ENCODE measurements at places on chromosomes 2 and 18.
A peak's percentile ranks its signal among the peaks of the same experiment; 100 is the strongest.

DNA sequence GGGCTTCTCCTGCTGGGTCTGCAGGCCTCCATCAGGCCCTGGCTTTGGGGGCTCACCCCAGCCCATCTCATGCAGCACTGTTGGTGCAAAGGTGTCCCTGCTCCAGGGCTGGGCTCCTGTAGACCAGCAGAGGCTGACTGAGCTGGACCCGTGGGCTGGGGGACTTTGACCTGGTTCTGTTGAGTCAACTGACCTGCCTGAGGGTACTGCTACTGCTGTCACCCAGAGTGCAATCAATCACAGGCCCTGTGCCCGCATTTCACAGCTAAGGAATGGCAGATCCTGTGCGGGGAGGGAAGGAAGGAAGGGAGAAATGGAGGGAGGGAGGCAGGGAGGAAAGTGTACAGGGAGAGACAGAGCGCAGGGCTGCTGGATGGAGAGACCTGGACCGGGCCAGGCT lies 136.8 kb downstream of the TPO start:
- no peak for DNase-seq

- DNase-seq = peak; percentile 87
These were observed 90.7 kb downstream of the NRP2 start for GRCh38 chr2:205772983-205773382.

GRCh38 chr2:57563015-57563414 lies 483.6 kb upstream of the VRK2 start:
- DNase-seq = no peak

- no peak for DNase-seq
These were observed 147.8 kb downstream of the UBE2E3 start for GRCh38 chr2:181128199-181128598.

GRCh38 chr2:67379048-67379447 lies 18.1 kb upstream of the ETAA1 start:
- DNase-seq = no peak

DNA sequence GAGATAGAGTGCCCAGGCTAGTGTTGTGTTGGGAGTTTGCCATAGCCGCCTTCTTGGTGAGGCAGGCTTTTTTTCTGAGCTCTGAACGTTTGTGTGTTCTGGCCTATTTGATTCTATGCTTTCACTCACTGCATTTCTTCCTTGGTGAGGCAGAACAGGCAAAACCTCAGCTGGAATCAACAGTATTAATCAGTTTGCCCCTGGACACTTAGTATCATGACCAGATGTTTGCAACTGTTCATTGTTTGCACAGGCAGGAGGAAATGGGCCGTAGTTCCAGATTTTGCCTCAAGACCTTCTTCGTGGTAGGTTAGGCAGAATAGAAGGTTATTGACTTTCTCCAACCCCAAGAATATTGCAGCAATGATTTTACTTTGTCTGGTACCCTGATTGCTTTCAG lies 218.1 kb upstream of the RASGRP3 start:
- no peak for DNase-seq

- DNase-seq = no peak
These were observed 233.7 kb downstream of the DSEL start for GRCh38 chr18:67282796-67283195.

DNA sequence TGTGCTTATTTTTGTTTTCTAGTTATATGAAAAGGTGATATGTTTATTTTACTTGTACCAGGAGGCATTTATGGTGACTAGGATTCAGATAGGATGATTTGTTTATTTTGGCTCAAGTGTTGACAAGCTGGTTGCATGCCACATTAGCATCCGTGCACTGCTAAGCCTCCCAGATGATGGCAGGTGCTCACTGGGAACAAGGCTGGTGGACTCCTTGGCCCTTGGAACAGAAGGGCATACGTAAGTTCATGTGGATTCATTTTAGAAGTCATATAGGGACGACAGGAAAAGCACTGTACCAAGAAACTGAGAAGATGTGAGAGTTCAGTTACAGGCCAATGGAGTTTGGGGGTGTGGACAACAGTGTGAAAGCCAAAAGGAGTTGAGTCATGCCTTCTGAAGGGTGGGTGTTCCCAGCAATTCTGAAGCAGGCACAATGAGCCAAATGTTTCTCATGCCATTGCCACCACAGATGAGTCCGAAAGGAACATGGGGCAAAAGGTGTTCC lies 166.2 kb downstream of the PHLPP1 start:
- DNase-seq = peak; percentile 93

- no peak for DNase-seq
These were observed 35.1 kb downstream of the ADI1 start for GRCh38 chr2:3483986-3484960.

GRCh38 chr2:18912225-18912888 lies 323.0 kb upstream of the NT5C1B start:
- no peak for DNase-seq

GRCh38 chr2:225765820-225766219 lies 366.3 kb downstream of the NYAP2 start:
- no peak for DNase-seq

DNA sequence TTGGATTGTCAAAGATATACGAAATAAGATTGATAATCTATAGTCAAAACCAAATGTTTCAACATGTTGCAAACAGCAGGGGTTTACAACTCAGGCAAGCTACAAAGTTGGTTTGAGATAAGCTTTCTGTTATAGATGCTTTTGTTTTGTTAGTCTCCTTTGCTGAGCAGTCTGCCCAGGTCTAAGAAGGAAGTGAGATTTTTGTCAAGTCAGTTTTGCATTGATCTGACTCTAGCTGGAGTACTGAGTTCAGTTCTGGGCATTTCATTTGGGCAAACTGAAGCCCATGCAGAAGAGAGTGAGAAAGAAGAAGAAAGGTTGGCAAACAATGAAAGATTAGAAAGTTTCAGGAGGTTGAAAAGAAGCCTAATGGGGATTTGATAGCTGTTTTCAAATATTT lies 983.0 kb upstream of the SLC39A10 start:
- no peak for DNase-seq
